SJSA1 (cell line): ENCODE measurements at places on chromosomes 12 and 14. TPM values are rescaled to one million over a fixed set of nuclear protein-coding genes. Genes with fewer than 3 reads are reported as not detected.

Gene NUAK1
- 48.9 and 60.6 TPM in 2 replicates for total RNA-seq

GRCh38 chr14:68181519-68182326 is 362.1 kb downstream of the RAD51B start:
- peak; percentile 53 for DNase-seq

GRCh38 chr14:38003746-38004609 is 203.7 kb upstream of the SSTR1 start:
- DNase-seq: no peak

- no peak for DNase-seq
Measured at GRCh38 chr12:89070603-89071002, 281.7 kb downstream of the DUSP6 start.

DNA sequence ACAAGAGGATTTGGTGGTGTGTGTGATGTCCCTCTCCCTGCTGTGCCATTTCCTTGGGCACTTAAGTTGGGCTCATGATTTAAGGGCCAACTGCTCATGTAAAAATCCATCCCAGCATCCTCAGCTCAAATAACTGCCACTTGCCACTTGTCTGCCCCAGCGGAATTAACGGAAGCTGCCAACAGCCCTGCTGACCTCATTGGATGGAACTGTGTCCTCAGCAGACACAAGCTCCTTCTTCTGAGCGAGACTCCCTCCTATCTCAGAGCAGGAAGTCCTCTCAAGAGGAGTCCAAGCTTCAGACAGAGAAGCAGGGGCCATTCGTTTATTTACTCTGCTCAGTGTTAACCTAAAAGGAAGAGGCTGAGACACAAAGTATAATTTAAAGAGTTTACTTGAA is 29.6 kb upstream of the PRMT8 start:
- no peak for DNase-seq

DNA sequence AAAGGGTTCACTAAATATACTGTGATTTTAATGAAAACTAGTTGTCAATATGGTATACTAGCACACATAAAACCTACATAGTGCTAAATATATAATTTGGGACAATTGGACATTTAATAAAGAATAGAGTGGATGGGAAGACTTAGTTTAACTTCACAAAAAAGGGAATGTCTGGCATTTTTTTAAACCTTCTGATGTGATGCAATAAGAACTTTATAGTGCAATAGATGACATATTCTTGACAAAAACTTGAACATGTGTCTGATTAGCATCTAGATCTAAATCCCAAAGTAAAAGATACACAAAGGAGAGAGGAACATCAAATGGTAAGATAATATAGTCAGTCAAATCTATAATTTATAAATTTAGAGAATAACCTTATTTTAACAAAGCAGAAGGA is 488.3 kb upstream of the SYT1 start:
- no peak for DNase-seq

DNA sequence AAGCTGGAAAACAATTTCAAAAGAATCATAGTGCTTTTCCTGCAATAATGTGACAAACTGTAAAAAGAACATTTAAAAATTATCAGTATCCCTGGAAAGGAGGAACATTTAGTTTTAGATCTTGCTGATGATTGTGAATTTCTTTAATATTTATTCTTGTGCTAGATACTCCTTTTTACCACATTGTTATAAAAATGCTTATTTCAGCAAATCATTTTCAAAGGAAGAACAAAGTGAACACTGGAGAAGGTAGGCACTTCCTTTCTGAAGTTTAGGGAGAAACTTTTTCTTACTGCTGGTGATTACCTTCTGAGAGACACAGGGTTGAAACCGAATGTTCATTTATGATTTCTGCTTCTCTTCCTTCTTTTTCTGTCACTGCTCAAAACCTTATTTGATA is 45.1 kb upstream of the C12orf75 start:
- no peak for DNase-seq
